ENCODE measurements at places on chromosomes 7 and 10.

- no peak overlapping the region for H3K4me3 ChIP-seq
- no peak for DNase-seq
- no peaks in the 10 kb centered on the region for H3K27me3 ChIP-seq
- 0 out of 2 replicates have a peak, but pooled peaks cover 3% of the 10 kb centered on the region for H3K4me1 ChIP-seq
Measured at GRCh38 chr7:74069790-74070618, 13.6 kb upstream of the LIMK1 start.

GRCh38 chr7:143882604-143883078 lies 19.3 kb downstream of the TCAF1 start:
- H3K27me3 ChIP-seq, result no peaks in the 10 kb centered on the region
- DNase-seq, result peak; percentile 92
- peak overlapping the region; percentile 67 for H3K27ac ChIP-seq
- peaks cover 5% of the 10 kb centered on the region for H3K4me1 ChIP-seq
- peak overlapping the region; percentile 73 for H3K4me3 ChIP-seq

DNA sequence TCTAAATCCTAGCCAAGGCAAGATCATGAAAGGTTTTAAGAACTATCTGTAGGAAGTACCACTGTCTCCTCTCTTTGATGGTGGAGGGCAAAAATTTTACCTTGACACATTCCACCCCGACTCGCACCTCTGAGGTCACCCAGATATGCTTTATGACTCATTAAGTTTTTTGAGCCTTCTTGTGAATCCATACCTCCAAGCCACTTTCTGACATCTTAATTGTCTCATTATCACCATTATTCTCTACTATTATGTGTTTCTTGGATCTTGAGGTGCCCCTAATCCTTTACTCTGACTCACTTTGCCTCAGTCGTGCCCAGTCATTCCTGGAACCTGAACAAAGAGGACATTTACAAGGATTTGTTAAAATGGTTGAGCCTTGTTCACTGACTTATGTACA lies 146.6 kb downstream of the RAPGEF5 start:
- H3K27me3 ChIP-seq, result peaks cover 3% of the 10 kb centered on the region
- no peaks in the 10 kb centered on the region for H3K36me3 ChIP-seq
- no peak overlapping the region for H3K4me3 ChIP-seq
- H3K27ac ChIP-seq, result no peak overlapping the region
- no peaks in the 10 kb centered on the region for H3K4me1 ChIP-seq

DNA sequence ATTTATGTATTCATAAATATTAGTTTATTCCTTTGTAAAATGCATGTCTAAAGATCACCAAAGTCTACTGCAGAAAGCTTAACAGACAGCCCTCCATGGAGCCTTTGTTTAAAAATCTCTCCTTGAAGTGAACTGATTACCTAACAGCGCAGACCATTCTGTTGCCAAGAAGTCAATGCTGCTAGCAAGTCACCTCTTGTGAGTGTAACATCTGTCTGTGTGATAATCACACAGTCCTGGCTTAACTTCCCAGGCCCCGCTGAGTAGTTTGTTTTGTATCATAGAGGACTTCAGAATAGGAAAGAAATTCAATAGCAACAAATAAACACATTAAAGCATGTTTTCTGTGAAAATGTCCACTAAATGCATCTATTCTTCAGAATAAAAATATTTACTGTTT lies 435.3 kb upstream of the IGFBP3 start:
- DNase-seq, result no peak
- H3K27ac ChIP-seq, result no peak overlapping the region

DNA sequence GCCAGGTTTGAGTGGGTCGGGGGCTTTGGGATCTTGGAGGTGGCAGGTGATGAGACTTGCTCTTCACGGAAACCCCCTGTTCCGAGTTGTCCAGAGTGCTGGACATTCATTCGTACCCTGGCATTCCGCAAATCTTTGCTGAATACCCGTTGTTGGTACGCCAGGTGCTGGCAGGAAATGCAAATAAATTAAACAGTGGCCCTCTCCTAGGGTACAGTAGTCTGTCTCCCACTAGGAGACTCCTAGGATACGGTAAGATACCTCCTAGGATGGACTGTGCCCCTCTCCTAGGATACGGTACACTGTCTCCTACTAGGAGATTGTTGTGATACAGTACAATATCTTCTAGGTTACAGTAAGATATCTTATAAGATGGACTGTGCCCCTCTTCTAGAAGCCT lies 544 bp downstream of the SEC23IP start:
- peak overlapping the region; percentile 76 for H3K4me3 ChIP-seq
- H3K36me3 ChIP-seq, result peaks cover 13% of the 10 kb centered on the region
- no peaks in the 10 kb centered on the region for H3K27me3 ChIP-seq

- H3K4me1 ChIP-seq, result no peaks in the 10 kb centered on the region
- no peak overlapping the region for H3K4me3 ChIP-seq
- H3K27ac ChIP-seq, result no peak overlapping the region
- H3K27me3 ChIP-seq, result peaks cover 6% of the 10 kb centered on the region
Measured at GRCh38 chr7:117673839-117674238, 194.0 kb downstream of the CFTR start.

DNA sequence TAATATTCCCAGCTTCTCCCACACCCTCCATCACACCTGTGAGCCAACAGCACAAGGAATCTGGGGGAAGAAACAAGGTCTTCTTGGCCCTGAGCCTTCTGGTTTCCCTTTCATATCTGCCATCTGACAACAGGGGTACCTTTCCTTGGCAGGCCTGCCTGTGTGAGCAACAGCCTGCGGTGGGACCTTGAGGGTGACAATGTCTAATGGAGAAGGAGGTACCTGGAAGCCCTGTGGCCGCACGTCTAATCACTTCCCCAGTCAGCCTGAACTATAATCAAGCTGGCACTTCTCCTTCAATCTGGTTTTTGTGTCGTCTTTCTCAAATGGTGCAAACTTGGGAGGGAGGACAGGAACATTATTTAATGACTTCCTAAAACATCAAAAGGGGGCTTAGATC lies 41.2 kb downstream of the NRCAM start:
- peak overlapping the region; percentile 73 for H3K27ac ChIP-seq
- DNase-seq, result no peak
- no peak overlapping the region for H3K4me3 ChIP-seq
- H3K36me3 ChIP-seq, result no peaks in the 10 kb centered on the region

GRCh38 chr10:15251791-15252380 lies 83.4 kb upstream of the NMT2 start:
- H3K4me3 ChIP-seq, result no peak overlapping the region
- no peaks in the 10 kb centered on the region for H3K4me1 ChIP-seq
- H3K27ac ChIP-seq, result no peak overlapping the region
- no peak for DNase-seq
- H3K27me3 ChIP-seq, result no peaks in the 10 kb centered on the region
- H3K36me3 ChIP-seq, result no peaks in the 10 kb centered on the region

DNA sequence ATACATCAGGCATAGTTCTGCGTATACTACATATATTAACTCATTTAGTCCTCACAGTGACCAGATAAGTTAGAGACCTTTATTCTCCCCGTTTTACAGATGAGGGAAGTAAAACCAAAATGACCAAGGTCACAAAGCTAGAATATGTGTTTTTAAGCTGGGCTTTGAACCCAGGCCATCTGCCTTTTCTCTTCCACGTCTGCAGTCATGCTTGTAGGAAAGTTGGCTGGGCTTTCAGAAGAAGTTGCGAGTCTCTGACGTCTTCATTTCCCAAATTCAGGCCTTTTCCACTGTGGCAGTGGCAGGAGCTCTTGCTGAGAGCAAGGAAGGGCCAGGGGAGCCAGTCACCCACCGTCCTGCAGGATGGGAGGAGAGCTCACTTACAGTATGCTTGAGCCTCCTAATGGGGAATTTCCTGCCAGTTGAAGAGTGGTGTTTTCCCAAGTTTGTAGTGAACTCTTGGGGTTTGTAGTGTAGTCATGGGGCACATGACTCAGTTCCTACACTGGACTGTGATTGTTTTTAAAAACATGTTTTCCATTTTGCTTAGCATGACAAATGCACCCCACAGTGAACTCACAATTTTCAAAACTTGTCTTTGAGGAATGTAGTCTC lies 34.2 kb downstream of the CYP17A1 start:
- H3K4me1 ChIP-seq, result peaks cover 5% of the 10 kb centered on the region
- H3K4me3 ChIP-seq, result no peak overlapping the region
- peaks cover 50% of the 10 kb centered on the region for H3K36me3 ChIP-seq
- H3K27me3 ChIP-seq, result no peaks in the 10 kb centered on the region

- H3K27ac ChIP-seq, result no peak overlapping the region
- H3K4me3 ChIP-seq, result no peak overlapping the region
- H3K27me3 ChIP-seq, result no peaks in the 10 kb centered on the region
- DNase-seq, result no peak
- H3K4me1 ChIP-seq, result no peaks in the 10 kb centered on the region
Measured at GRCh38 chr10:131198401-131198800, 113.1 kb downstream of the TCERG1L start.

DNA sequence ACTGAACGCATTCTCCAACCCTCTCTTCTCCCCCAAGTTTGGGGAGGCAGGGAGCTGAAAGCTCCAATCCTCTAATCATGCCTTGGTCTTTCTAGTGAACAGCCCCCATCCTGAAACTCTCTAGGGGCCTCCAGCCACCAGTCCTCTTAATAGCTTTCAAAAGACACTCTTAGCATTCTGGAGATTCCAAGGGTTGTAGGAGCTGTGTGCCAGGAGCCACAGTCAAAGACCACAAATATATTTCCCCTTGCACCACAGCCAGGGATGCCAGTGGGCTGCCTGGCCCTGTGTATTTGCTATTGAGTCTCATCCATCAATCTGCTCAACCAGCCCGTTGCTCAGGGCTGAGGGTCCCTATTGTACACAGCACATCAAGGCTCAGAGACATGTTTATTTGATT lies 18.5 kb upstream of the MLXIPL start:
- no peak for DNase-seq
- H3K36me3 ChIP-seq, result no peaks in the 10 kb centered on the region
- H3K4me1 ChIP-seq, result no peaks in the 10 kb centered on the region
- no peak overlapping the region for H3K27ac ChIP-seq
- no peak overlapping the region for H3K4me3 ChIP-seq

DNA sequence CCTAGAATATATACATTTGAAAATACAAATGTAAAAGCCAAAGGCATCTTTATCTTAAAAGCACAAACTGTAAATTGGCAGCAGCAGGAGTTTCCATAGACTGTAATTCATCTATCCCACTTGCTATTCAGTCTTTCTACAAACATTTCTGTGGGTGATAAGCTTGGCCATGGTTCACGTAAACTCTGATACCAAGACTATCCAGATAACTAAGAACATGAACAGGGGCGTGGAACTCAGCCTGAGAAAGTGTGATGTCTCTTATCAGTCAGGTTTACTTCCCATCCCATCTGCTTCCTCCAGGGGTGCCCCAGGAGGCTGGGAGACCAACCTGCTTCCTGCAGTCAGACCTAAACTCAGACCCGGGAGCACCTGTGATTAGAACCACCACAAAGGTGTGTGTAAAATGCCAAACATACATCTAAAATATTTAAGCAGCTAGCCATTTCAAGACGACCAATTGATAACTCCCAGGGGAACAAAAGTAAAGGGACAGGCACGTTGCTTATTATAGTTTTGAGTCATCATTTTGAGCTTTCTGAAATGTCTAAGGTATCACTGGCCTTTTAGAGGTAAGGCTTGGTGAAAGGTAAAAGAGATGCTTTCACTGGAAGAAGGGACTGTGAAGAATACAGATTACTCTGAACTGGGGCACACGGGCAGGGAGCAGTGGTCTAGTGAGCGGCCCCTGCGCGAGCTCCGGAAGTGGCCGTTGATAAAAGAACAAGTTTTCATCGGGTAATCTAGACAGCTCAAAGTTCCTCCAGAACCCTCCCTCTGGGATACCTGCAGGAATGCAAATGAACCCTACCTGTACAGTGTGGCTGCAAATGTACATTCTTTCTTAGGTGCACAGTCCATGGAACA lies 51.5 kb downstream of the RSU1 start:
- no peak overlapping the region for H3K4me3 ChIP-seq
- H3K27me3 ChIP-seq, result no peaks in the 10 kb centered on the region
- H3K4me1 ChIP-seq, result no peaks in the 10 kb centered on the region

GRCh38 chr7:111137296-111138192 lies 46.6 kb downstream of the LRRN3 start:
- H3K4me3 ChIP-seq, result peak overlapping the region; percentile 15
- H3K27me3 ChIP-seq, result no peaks in the 10 kb centered on the region
- peaks cover 29% of the 10 kb centered on the region for H3K4me1 ChIP-seq

DNA sequence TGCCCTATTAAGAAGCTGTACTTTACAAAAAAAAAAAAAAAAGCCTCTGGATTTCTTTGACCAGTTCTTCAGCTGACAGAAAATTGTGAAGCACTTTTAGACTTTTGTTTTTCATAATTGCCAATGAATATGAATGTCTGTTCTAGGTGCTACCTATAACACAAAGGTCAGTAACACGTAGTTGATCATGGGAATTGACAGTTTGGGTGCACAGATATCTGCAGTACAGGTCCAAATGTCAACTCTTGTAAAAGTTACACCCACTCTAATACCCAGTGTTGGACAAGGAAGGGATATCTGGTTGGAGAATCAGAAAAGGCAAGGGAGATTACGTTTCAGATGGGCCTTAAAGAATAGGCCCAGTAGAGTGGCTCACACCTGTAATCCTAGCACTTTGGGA lies 1.8 kb downstream of the REEP3 start:
- H3K4me1 ChIP-seq, result no peaks in the 10 kb centered on the region
- no peak for DNase-seq
- H3K36me3 ChIP-seq, result no peaks in the 10 kb centered on the region
- H3K4me3 ChIP-seq, result no peak overlapping the region
- no peaks in the 10 kb centered on the region for H3K27me3 ChIP-seq
- H3K27ac ChIP-seq, result no peak overlapping the region

DNA sequence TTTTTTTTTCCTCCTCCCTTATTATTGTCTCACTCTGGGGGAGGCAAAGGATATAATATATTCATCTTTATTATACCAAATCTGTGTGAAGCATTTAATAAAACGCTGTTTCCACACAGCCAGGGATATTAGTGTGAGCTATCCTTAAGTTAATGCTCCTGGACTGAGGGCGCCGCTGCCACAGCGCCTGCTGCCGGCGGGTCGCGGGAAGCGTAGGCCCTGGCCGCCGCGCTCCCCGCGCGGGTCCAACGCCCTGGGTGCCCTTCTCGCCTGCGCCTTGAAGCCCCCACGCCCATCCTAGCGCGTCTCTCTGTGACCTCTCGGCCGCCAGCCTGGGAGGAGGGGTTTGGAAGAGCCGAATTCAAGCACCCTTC lies 9.5 kb upstream of the LBX1 start:
- no peak overlapping the region for H3K4me3 ChIP-seq
- H3K36me3 ChIP-seq, result peaks cover 3% of the 10 kb centered on the region
- no peaks in the 10 kb centered on the region for H3K27me3 ChIP-seq
- H3K27ac ChIP-seq, result no peak overlapping the region

DNA sequence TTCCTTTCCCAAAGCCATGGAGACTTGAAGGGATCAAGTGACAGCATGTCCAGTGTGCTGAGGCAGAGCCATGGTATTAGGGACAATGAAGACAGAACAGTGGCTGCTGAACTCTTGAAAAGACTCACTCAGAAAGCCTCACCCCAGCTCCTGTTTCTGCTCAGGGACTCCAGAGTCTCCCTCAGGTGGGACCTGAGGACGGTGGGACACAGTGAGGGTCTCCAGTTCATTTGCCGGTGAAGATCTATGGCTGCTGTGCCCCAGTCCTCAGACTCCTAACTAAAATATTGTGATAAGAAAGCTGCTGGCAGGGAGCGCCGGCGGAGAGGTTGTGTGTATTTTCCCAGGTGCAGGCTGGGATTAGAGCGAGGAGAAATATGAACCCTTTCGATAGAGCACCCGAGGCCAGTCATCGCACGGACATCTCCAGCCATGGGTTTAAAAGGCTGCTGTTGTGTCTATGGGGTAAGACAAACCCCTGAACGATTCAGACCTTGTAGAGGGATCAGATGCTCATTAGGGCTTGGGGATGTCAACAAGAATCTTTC lies 57.2 kb downstream of the C7orf25 start:
- H3K36me3 ChIP-seq, result no peaks in the 10 kb centered on the region
- no peaks in the 10 kb centered on the region for H3K4me1 ChIP-seq
- DNase-seq, result no peak
- no peak overlapping the region for H3K4me3 ChIP-seq
